ENCODE measurements at places on chromosomes 6 and 20.

DNA sequence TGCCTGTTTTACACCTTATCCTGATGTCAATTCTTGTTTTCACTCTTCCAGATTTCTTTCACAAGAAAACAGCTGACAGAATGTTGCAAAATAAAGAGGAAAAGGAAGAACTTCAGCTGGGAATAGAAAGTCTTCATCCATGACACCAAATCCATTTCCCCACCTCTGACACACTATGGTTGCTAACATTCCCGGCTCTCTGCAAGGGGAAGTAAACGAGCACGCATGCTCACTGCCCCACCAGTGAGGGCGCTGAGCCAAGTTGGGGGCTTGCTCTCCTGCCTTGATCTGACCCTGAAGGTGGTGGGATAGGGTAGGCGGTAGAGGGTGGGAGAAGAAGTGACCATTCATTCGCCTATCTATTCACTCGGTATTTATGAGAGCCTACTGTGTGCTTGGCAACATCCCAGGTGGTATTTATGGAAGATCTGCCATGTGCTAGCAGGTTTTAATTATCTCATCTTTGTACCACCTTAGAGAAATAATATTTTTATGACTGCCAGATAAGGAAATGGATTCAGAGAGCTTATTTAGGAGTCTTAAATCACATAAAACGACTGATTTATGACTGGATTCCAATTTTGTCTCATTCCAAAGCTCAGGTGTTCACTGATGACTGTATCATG is 206.2 kb downstream of the FOXC1 start:
- no peak for DNase-seq

GRCh38 chr6:20919677-20920385 is 385.6 kb downstream of the CDKAL1 start:
- DNase-seq: no peak

DNA sequence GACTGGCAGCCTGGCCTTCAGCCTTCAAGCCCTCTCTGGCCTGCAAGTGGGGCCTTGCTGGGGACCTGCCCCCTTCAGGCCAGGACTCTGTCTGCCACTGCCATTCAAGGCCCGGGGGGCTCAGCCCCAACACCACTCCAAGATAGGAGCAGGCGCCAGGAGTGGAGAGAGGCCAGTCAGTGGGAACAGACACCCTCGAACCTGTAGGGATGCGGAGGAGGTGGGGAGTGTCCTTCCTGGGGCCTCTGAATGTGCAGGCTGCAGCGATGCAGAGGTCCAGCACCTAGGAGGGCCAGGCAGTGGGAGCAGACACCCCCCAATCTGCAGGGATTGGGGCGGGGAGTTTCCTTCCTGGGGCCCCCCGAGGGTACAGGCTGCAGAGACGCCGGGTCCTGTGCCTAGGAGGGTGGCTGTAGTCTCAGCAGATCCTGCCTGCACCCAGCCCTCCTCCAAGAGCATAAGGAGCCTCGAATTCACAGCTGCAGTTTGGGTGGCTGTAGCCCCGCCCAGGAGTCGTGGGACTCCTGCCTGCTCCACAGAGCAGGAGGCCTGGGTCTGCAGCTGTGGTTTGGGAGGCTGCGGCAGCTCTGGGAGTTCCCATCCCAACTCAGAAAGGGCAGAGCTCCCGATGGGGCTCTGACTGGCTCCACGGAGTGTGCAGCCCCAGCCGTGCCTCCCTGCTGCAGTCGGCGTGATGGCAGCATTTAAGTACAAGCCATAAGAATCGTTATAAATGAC is 33.1 kb downstream of the NR2E1 start:
- no peak for DNase-seq

DNA sequence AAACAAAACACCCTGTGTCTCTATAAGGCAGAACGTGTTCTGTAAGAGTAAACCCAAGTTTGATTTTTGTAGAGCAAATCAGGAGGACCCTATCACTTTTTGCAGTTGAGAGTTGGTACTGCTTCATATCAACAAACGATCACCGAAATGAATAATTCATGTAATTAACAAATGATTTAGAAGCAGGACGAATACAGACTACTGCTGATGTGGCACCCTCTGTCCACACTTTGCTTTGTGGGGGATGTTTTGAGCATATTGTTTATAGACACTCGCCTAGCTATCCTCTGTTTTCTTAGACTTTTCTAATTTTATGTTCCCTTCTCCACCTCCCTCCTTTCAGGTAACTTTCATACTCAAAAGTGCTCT is 1.5 kb downstream of the CD2AP start:
- no peak for DNase-seq

GRCh38 chr6:130482645-130483390 is 117.0 kb downstream of the TMEM200A start:
- no peak for DNase-seq

GRCh38 chr20:40506537-40506939 is 182.5 kb downstream of the MAFB start:
- peak; percentile 84 for DNase-seq

DNA sequence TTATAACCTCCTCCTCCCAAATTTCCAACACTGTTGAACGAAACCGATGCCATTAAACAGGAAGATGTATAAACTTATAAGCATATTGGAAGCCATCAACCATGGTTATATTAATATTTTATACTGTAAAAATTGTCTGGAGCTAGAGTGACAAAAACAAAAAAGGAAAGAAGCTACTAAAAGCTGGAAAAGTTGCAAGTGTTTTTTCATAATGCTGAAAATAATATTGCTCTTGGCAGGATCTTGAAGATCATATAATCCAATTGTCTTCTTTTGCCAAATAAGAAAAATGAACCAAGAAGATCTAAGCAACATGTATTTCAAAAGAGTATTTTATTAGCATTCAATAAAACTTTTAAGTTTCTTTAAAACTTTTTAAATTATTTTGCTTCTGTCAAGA is 268.9 kb upstream of the HSF2 start:
- no peak for DNase-seq

- DNase-seq: no peak
Observed at GRCh38 chr6:42915732-42916131, at the start of gene PTCRA. TSS of gene PTCRA (plus strand) at chr6:42916053. CDS start at chr6:42916070, 17 bp downstream.

GRCh38 chr6:84762220-84763002 is 2.0 kb downstream of the TBX18 start:
- DNase-seq: peak; percentile 52

DNA sequence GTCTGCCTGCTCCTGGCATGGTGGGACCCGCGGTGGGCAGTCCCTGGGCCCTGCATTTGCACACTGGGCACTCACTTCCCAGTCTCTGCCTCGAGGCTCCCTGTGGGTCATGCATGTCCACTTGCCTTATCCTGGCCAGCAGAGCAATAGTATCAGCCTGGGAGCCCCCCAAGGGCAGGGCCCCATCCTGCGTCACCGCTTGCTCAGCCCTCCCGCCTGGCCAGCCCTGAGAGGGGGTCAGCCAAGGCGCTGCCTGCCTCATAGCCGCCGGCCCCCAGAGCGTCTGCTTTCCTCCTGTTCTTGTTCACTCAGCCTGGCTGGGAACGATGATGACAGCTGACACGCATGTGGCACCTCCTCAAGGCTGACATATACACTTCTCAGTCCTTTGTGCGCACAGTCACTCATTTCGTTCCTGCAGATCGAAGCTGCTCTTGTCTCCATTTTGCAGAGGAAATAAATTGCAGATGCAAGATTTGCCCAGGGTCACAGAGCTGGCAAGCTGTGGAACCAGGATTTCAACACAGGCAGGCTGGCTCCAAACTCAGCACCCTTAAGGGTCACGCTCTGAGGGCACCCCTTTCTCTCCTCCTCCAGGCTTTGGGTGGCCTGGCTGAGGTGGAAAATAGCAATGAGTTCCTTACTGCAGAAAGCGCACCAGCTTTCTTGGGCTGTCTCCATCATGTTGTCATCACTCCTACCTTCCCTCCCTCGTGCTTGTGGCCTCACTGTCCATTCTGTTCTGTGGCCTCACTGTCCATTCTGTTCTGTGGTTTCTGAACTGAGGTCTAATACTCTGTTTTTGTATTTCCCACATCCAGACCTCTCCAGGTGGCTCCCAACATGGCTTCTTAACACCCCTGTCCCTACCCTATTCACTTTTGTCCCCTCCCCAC is 17.2 kb downstream of the KCNK17 start:
- DNase-seq: peak; percentile 72

GRCh38 chr6:3523966-3524365 is 67.1 kb upstream of the SLC22A23 start:
- DNase-seq: no peak

- no peak for DNase-seq
Observed at GRCh38 chr20:4559106-4559505, 162.6 kb upstream of the PRND start.

DNA sequence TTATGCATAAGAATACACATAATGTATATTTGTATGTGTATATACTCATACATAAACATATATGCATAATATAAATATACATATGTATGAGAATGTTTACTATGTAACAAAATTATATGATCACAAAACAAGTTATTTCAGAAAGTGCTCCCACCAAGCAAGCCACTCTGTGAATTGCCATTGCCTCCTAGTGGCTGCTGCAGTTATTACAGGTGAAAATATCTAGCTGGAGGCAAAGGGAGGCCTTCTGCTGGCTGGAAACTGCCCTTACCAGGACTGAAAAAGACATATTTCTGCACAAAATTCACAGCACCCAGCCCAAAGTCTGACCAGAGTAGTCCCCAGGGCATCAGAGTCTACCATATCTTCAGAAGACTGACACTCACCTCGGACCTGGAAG is 14.4 kb upstream of the ADAM33 start:
- DNase-seq: no peak

GRCh38 chr6:20802596-20802995 is 268.3 kb downstream of the CDKAL1 start:
- DNase-seq: no peak

DNA sequence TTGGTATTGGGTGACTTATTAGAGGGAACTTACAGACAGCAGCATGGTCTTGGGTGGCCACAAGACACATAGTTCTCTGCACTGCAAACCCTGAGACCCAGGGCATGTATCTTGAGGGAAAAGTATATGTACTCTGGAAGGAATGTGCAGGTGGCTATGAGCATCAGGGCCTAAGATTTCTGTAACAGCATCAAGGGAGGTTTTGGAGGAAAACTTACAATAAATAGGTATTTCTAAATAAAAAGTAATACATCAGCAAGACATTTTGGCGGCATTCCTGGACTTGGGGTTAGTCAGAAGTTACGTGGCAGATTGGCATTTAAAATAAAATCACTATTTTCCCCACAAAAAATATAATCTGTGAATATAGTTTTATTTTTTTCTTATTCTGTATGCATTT is 8.0 kb upstream of the STX7 start:
- no peak for DNase-seq

DNA sequence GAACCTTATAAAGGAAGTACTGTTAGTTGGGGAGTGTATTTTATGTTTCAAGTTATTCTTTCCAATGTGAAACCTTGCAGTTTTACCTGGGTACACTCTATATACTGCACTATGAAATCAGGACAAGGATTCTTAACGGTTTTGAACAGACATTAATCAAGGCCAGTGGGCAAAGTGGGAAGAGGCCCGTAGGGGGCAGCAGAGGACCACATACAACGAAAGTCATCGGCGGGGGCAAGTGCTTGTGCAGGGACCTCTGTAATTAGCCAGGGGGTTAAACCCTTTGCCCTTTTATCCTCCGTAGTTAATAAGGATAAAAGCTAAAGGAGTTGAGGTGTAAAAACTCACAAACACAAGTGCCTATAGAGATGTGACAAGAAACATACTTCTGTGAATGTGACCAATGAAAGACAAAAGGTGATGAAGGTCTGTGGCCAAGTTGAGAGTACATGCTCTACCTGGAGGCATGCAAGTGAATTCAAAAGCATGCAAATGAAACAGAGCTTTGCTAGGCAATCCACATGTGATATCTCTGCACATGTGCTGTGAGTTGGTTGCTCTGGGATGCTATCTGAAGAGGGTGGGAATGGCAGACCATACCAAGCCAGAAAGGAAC is 392.7 kb upstream of the MAN1A1 start:
- peak; percentile 76 for DNase-seq

DNA sequence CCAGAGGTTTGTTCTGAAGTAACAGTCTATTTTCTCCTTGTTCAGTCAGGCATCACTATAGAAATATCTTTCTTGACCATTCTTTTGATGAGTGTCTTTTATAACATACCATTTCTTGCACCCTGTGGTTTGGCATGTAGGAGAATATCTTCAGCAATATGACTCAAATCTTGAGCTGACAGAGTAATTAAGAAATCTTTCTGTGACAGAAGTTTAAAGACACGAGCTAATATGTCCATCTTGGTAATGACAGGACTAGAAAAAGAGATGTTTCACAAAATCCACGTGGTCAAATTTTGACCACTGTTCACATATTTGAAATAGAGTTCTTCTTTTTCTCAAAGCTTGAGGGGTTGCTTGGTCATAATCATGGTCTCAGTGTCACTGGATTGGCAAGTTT is 149.9 kb downstream of the MYB start:
- no peak for DNase-seq

- no peak for DNase-seq
Observed at GRCh38 chr20:50838707-50839385, 44.0 kb downstream of the BCAS4 start.

DNA sequence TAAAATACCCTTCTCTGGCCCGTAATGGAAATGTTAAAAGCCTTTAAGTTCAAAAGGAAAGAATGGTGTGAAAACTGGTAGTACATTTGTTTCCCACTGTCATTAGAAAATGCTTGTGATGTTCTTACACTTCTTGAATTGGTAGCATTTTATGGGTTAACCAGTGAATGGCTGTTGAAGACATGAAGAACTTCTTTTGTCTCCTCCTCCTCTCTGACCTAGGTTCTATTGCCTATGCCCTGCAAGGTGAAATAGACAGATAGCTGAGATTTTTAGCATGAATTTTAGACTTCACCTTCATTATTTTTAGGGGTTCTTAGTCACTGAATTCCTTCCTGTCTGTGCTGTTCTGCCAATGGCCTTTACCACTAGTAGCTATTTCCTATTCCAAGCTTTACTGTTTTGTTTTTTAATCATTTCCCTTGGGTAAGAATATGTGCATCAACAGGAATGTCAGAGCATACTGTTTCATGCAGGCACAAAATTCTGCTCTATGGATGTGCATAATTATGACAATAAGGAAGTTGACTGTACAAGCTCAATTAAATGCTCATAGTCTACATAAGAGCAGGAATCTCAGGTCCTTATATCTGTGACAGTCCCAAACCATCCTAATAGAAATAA is 4.9 kb downstream of the TNFAIP3 start:
- DNase-seq: no peak

DNA sequence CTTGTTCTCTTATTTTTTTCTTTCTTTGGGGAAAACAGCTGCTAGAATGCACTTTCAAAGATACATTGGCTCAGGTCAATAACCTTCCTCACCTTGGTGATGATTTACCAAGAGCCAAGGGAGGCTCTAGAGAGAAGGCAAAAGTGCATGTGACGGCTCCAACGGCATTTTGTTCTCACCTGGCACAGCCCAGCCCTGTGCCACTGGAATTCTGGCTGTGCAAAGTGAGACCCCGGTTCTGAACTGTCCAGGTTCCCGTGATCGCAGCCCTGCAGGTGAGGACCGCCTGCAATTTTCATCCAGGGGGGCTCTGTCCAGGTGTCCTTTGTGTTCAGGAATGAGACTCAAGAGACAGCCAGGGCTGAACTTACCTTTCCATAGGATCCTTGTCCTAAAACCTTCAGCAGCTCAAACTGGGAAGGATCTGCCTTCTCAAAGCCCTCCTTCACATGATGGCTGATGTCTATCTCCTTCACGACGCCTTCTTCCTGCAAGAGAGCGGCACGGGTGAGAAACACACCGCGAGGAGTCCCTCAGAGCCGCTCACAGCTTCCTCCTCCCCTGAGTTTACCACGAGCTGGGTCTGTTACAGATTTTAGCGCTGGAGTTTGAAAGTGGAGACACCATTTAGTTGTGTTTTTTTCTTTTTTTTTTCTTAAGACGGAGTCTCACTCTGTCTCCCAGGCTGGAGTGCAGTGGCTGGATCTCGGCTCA is 48.0 kb downstream of the RAMACL start:
- no peak for DNase-seq
